Tibial nerve (tissue), 4 donors: ENCODE measurements at places on chromosomes 7 and 10.

- DNase-seq: no peak
These were observed 8.2 kb upstream of the ACTA2 start for GRCh38 chr10:88960802-88961201.

DNA sequence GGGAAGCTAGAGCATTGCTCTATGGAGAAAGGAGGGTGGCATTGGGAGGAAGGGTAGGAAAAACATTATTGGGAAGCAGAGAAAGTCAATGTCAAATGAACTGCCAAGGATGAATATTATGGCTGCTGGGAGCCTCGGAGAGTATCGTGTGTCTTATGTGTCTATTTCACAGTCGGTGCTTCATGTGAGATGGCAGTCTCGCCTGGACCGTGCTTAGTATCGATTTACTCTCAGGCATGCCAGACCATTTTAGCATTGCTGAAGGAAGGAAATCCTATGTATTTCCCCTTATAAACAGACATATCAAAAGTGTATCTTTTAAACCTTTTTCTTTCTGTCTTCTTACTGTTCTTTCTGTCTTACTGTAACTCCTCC, 612.6 kb downstream of the AUTS2 start:
- DNase-seq: no peak

- no peak for DNase-seq
These were observed 144.4 kb downstream of the MAPK8 start for GRCh38 chr10:48450741-48451466.

DNA sequence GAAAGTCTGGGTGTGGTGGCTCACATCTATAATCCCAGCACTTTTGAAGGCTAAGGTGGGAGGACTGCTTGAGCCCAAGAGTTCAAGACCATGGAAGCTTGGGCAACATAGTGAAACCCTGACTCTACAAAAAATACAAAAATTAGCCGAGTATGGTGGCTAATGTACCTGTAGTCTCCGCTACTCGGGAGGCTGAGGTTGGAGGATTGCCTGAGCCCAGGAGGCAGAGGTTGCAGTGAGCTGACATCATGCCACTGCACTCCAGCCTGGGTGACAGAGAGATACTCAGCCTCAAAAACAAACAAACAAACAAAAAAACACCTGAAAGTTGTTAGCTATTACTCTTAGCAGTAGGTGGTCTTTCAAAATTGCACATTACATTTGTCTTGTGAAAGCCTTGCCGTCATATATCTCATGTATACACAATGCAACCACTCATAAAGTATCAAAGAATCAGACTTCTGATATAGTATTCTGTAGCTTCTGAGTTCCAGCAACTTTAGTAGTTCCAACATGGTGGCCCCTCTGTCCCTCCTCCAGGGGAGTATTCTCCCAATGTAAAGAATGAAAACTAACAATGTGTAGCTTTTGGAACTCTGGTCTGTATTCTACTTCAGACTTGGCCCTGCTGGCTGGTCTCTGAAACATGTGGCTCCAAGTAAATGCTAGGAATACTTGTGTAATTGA, 101.5 kb downstream of the ZNF92 start:
- DNase-seq: no peak

DNA sequence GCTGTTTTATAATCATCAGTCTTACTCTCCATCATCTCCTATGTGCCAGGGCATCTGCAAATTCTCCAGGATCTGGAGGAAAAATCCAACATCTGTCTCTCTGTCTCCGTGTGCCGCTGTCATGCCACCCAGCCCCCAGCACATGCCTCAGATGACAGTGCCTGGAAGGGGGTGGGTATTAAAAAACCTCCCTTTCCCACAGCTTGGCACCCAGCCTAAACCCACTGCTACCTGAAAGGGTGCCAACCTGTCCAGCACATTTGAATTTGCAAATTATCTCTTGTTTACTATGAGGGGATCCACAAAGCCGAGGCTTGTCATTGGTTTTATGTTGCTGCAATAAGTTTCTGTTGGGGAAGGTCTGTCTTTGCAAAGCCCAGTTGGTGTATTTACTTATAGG, 73.1 kb downstream of the EMX2 start:
- no peak for DNase-seq

- no peak for DNase-seq
These were observed 152.9 kb downstream of the ADAM12 start for GRCh38 chr10:126235091-126235978.

DNA sequence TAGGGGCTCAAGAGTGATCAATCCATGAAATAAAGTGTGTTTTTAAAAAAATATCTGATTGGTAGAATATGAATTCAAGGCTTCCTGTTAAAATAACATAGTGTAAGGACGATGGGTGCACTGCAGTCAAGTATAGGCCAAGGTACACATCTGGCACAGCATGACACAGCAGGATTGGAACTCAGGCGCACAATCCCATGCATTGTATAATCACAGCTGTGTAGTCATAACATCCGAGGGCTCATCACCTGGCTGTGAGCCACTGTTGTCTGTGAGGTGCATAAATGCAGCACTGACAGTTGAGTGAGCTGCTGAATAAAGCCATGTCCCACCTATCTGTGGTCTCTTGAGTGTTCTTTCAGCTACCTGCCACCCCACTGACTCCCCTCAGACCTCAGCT, 142.3 kb upstream of the HPS1 start:
- DNase-seq: no peak

DNA sequence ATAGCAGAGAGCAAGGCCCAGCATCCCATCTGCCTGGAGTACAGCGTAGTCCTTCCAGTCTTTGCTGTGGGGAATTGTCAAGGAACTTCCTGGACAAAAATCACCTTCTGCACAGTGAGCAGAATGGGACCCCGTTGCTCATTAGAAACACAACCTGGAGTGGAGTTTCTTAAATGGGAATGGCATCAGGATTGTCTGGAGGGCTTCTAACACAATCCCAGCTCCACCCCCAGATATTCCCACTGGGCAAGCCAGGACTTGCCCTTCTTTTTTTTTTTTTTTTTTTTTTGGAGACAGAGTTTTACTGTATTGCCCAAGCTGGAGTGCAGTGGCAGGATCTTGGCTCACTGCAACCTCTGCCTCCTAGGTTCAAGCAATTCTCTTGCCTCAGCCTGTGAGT, 356.4 kb downstream of the GALNT17 start:
- DNase-seq: no peak

DNA sequence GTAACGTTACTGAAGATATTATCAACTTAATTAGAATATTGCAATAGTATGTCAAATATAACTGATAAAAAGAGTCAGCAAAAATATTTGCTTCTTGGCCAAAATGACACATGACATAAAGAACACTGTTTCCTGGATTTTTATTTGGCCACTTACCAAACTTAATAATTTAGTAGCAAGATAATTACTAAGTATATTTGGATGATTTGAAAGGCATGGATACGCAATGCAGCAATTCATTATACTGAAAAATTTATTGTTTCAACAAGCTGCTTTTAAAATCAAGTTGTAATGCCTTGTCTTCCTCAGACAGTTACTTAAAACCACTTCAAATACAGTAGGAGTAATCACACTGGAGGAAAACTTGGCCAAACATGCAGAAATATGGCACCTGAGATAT, 234.0 kb downstream of the SEMA3E start:
- no peak for DNase-seq

DNA sequence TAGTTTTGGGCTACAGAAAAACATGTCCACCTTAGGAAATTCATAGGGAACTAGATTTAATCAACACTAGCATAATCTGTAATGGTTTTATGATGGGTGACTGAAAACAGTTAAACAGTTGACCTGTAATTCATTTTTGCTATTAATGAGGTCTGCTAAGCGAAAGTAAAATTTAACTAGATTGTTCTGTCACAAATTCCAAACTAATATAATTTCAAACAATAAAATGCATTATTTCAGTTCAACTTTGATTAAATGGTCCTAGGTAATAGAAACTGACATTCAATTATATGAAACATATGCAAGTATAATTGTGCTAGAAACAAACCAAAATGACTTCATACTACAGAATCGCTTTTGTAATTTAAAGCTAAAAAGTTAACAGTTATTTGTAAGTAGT, 6.9 kb downstream of the NOC3L start:
- DNase-seq: no peak

DNA sequence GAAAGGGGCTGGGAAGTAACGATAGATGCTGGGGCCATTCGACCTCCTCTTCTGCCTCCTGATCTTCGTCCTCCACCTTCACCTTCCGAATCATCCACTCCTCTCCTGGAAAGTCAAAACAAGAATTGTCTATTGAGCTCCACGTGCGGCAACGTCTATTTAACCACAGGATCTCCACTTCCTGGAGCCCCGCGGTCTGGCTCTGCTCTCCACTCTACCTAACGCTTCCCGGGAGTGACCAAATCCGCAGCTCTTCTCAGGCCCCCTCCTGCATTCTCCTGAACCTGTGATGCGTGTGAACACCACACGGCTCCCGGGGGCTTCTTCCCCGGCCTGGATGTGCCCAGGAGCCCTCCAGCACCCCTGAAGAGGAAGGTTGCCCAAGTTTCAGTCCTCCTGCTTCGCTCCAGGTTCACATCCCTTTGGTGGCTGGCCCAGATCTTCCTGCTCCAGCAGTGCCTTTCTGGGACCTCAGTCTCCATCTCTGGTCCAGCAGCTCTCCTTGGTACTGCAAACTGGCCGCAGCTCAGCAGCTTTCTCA, 7.2 kb downstream of the ZNF467 start:
- DNase-seq: no peak

- no peak for DNase-seq
These were observed 23.8 kb upstream of the MKI67 start for GRCh38 chr10:128150045-128150493.

DNA sequence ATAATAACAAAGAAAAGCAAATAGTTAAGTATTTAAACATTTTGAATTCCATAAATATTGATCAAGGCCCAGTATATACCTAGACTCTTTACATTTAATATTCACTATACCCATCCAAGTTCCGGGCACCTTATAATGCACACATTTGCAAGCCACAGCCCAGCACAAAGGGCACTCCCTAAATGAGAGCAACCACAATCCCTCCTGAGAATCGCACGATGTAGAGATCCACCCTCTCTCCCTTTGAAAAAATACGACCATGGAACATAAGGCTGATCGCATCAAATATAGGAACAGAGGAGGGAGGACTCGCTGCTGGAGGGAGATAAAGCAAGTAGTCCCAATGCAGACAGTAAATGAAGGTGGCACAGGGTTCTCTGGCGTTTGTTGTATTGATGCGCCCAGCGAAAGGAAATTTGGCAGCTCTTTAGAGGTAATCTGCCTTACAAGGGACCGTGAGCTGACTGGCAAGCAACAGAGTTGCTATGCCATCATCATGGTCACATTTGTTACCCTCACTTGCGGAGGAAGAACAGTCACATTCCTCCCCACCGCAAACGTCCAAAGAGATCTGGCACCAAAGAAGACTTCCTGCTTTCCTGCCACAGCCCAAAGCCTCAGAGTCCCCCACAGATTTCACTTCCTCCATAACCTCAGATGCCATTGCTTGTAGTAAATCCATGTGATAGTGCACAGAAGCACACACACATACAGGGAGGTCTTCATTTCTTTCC, 16.1 kb upstream of the TAS2R40 start:
- peak; percentile 24 for DNase-seq

DNA sequence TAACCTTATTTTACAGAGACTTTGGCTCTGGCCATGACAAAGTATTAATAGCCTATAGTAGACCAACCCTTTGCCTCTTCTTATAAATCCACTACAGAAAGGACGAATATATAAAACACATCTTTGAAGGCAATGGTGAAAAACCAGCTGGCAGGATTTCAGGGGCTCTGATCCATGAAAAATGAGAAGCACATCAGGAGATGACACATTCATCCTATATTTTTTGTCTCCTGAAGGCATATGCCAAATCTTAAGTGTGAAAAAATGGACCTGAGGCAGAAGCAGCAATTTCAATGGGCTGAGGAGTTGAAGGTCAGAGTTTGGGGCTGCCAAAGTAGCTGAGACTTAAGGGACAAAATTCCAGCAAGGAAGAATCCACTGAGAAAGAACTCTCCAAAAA, 14.4 kb downstream of the RNF216 start:
- DNase-seq: no peak

DNA sequence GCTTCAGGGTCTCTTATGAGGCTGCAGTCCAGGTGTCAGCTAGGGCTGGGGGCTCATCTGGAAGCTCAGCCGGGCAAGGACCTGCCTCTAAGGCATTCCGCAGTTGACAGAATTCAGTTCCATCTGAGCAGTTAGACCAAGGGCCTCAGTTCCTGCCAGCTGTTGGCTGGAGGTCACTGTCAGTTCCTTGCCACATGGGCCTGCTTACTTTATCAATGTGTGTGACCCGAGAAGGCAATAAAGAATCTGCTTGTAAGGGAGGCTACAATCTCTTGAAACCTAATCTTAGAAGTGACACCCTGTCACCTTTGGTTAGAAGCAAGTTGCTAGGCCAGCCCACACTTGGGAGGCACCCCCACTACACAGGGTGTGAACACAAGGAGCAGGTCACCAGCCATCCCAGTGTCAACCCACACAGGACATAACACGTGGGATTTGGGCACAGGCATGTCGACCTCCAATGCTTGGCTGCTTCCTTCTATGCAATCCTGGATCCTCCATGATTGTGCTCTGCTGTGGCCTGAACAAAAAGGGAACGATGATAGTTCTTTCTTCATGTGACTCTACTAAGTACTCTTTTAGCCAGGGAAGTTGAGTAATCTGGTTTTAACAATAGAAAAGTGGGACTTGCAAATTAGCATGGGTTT, 41.8 kb downstream of the MTURN start:
- no peak for DNase-seq

GRCh38 chr10:104689547-104689946, 48.5 kb downstream of the SORCS3 start:
- no peak for DNase-seq

GRCh38 chr7:107854454-107854853, 36.5 kb upstream of the DLD start:
- DNase-seq: no peak

DNA sequence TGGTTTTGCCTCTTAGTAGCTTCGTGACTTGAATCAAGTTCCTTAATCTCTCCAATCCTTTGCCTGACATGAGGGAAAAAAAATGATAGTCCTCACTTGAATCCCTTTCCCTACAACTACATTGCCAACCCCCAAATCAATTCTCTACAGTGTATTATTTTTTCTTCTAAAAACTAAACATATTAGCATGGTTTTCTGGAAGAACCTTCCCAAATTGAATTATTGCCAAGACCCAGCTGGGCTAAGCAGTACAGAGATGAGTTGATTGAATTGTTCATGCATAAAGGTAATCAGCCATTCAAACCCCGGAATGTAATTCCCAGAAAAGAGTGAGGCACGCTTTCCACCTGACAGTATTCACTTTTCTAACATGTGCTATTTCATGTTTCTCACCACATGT, 155.6 kb upstream of the AGR3 start:
- DNase-seq: no peak
